ENCODE measurements at places on chromosomes 4 and X.

GRCh38 chr4:5399790-5400421, 308.5 kb downstream of the EVC2 start:
- no peak for DNase-seq

DNA sequence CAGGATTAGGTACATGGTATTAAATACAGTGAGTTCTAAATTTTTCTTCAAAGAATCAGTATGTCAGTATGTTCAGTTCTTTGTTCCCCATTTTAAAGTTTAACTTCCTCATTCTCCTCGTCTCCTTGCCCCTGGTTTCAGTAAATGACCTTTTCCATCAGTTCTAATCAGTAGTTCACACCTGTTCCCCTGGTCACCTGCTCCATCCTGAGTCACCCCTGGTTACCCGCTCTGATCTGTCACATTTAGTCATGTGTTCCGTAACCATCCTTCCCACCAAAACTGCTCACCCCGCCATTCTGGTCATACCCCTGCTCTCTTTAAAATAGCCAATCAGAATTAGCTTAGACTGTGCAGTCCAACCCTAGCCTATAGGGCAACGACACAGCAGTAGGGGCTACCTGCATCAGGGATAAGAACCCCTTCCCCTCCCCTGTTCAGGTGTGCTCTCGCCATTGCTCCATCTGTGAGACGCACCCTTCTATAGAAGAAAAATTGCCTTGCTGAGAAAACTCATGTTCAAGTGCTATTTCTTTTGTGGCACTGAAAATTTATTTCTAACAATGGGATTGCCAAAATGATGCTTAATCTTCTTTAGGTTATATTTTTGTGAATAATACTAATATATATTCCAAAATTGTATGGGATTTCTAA, 181.3 kb downstream of the OR13H1 start:
- no peak for DNase-seq

DNA sequence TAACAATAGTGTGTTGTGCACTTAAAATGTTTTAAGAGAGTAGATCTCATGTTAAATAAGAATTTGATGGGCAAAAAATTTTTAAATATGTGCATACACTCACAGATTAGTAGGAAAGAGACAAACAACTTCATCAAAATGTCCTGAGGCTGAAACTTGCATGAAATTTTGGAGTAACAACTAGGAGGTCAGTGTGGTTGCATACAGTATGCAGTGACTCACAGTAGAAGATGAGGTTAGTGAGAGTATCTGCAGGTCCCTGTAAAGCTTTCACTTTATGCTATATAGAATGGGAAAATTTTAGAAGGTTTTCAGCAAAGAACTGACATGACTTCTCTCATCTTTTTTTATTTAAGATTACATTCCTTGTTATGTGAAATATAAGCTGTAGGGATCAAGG, 453.1 kb upstream of the KLHL4 start:
- no peak for DNase-seq

GRCh38 chr4:7398788-7399439, 35.8 kb downstream of the PSAPL1 start:
- no peak for DNase-seq

- no peak for DNase-seq
Observed at GRCh38 chr4:147772459-147772969, 40.6 kb downstream of the ARHGAP10 start.

DNA sequence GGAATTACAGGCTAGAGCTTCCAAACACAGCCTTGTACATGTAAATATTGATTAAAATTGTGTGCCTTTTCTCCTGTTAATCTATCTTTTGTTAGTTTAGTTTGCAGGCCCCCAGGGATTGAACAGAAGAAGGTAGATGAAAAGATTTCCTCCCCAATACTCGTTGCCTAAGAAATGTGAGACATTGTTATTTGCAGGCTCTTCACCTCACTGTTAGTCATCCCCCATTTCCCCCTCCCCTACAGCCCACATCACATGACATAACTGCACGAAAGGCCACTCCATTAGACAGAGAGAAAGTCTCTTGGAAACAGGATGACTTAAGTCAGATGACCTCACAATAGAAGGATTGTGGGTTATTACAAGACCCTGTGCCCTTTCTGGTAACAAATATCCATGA, 13.3 kb upstream of the MID1 start:
- peak; percentile 59 for DNase-seq

GRCh38 chrX:48890296-48890925, 7.2 kb downstream of the TIMM17B start:
- DNase-seq = no peak

DNA sequence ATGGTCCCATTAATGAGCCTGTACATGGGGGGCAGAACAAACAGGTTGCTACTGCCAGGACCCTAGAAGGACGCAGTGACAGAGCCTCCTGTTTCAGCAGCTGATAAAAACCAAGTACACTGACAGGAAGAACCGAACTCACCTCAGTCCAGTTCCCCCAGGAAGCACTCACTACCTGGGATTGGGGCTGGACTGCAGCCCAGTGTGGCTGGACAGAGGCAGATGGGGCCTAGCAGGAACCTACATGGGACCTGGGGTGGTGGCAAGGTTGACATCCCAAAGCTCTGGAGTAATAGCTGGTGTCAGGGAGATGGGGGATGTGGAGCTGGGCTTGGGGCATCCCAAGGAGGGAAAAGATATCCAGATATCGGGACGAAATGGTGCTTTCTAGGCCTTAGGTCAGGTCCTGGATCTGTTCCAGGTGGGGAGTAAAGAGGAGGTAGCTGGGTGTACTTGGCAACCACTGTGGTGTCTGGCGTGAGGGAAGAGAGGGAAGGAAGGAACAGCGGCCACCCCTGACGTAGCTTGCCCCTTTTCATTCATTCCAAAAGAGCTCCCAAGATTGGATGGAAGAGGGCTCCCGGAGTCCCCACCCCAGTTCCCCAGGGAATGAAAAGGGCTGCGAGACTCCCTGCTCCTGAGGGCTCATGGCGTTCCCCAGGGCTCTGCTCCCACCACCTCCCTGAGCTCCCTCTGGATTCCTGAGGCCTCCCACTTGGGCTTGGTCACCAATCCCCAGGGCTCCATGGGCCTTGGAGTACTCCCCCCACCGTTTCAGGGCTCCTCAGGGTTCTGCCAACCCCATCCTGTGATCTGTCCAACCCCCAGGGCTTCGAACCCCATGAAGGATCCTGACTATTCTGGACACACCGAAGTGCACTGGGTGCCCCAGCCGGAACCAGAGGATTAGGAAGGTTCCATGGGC, 4.5 kb downstream of the EMD start:
- no peak for DNase-seq

GRCh38 chr4:117987464-117987863, 46.8 kb upstream of the NDST3 start:
- no peak for DNase-seq

GRCh38 chrX:105219454-105220401, 766 bp downstream of the TEX13A start:
- DNase-seq = no peak

DNA sequence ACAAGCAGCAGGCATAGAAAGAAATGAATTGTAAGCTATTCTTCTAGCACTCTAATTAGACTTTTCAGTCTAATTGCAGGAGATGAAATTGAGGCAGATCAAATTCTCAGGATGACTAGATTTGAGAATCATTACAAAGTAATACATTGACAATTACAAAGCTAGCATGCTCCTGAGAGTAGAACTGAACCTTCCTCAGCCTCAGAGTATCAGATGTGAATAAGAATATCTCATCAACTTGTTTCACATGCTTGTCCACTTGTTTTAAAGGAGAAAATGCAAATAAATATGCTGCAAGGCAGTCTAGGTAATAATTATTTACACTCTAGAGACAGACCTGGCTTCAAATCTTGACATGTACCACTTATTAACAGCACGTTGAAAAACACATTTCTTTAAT, 491.0 kb upstream of the MAGEB2 start:
- DNase-seq = no peak

- DNase-seq = no peak
Observed at GRCh38 chr4:54213761-54214160, 15.3 kb upstream of the PDGFRA start.

DNA sequence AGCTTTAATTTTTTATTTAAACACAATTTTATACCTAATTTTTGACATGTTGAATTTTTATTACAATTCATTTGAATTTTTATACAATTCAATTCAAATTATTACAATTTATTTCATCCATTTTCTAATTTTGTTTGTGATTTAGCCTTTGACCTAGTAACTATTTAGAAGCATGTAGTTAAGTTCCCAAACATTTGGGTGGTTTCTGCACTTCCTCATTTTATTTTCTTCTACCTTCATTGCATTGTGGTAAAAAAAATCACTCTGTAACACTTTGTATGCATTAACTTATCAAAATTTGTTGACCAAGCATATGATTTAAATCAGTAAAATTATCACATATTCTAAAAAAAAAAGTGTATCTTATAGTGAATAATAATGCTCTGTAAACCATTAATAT, 928.9 kb downstream of the ARAP2 start:
- no peak for DNase-seq

Data from NCI-H1436 treated with DMSO at 0.1 percent for 48 hours (cell line).